ENCODE measurements at places on chromosomes 16 and 17. TPM values are rescaled to one million over a fixed set of nuclear protein-coding genes. Genes with fewer than 3 reads are reported as not detected.
A peak's percentile ranks its signal among the peaks of the same experiment; 100 is the strongest.

GRAP gene
- total RNA-seq = 2.5 TPM

TUFM gene
- 248 TPM for total RNA-seq

ATP1B2 gene
- 8.7 TPM for total RNA-seq

- no peak for DNase-seq
Observed at GRCh38 chr17:17221329-17221728, 15.2 kb upstream of the PLD6 start.

DNA sequence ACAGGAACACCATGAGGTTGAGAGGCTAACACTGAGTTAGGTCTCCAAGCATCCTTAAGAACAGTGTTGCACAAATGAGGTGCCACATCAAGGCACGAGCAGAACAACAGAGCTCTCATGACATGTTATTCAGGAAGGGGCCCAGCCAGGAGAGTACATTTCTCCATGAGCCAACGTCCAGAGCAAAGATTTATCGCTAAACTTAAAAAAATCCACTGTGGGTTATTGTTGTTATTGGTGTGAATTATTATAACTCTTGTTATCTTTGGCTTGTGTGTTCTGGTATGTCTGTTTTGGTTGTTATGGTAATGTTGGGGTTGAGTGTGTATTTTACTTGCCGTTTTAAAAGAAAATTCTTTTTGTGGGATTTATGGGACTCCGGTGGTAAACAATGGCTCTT, 68.9 kb upstream of the MSI2 start:
- no peak for DNase-seq

DNA sequence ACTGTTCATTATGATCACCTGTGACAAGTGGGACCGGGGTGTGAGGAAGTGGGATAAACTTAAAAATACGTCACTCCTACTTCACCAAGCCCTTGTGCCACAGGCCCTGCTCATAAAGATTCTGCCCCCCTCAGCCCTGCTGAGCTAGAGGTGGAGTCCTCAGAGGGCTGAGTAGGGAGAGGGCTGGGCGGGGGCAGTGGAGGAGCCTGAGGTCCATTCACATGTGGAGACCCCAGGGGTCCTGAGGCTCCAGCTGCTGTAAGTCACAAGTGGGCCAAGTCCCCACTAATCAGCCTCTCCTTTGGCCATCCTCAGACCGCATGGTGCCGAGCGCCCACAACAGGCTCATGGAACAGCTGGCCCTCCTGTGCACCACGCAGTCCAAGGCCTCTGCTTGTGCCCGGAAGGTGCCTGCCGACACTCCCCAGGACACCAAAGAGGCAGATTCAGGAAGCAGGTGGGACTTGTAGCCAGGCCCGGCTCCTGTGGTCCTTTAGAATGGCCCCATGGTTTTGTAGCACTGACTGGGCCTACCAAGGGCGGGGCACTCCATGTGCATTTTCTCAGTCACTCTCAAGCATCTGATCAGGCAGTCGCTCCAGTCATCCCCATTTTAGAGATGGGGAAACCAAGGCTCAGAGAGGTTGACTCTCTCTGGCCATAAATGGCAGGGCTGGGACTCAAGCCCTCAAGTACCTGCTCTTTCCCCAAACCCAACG, 10.4 kb downstream of the DNAAF8 start:
- no peak for DNase-seq

GRCh38 chr17:32697728-32698625, 178.9 kb downstream of the MYO1D start:
- DNase-seq = no peak

DNA sequence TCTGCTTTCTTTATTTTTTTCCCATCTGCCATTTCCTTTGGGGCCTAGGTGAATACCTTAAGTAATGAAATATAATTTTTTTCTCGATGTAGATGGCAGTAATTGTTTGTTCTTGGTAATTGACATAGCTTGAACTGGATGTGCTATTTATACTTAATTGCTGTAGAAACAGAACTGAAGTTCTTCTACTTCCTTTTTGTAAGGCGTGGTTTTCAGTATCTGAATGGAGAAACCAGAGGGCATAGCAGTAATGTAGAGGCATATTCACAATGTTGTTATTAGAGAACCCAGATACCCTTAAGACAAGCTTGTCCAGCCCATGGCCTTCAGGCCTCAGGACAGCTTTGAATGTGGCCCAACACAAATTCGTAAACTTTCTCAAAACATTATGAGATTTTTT, 16.4 kb downstream of the ATP6V0A1 start:
- no peak for DNase-seq

DNA sequence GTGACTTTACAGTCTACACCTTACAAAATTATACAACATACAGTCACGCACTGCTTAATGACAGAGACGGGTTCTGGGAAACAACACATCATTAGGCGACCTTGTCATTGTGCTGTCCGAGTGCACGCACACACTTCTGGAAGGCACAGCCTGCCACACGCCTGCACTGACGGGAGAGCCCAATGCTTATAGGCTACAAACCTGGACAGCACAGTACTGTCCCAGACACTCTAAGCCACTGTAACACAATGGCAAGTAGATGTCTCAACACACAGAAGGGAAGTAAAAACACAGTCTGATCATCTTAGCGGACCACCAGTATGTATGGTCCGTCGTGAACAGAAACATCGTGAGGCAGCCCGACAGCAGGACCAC, 29.8 kb downstream of the KLHDC4 start:
- no peak for DNase-seq

DNA sequence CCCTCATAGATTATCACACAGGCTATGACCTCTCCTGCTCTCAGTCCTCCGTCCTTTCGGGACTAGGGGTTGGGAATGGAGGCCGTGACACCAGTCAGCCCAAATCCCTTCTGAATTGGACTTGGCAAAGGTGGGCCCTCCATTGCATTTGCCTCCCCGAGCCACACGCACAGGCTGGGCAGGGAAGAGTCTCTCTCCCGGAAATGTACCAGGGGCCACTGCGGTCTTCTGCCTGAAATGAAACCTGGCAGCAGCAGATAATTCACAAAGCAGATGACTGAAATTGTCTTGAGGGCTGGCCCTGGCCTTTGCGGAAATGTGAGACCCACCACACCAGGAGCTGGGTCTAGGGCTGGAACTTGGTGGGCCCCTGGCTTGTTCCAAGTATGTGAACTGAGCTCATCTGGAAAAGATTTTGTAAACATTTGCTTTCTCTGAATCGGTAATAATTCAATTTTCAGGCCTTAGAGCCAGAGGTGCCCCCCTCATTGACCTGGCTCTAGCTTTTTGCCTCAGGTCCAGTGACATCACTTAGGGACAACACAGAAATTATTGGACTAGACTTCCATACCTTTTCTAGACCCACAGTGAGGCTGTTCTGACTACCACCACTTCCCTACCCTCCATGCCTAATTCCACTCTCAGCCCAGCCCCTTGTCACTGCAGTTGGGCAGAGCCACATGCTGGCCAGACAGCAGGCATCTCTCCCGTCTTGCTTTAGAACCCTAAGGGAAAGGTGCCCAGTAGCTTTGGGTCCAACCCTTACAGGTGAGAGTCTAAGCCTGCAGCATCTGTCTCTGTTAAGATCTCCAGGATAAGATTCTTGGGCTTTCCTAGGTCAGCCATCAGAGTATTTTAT, 75.2 kb downstream of the CCDC182 start:
- no peak for DNase-seq

- DNase-seq = no peak
Observed at GRCh38 chr17:48596000-48596734, 2.6 kb upstream of the HOXB5 start.

DNA sequence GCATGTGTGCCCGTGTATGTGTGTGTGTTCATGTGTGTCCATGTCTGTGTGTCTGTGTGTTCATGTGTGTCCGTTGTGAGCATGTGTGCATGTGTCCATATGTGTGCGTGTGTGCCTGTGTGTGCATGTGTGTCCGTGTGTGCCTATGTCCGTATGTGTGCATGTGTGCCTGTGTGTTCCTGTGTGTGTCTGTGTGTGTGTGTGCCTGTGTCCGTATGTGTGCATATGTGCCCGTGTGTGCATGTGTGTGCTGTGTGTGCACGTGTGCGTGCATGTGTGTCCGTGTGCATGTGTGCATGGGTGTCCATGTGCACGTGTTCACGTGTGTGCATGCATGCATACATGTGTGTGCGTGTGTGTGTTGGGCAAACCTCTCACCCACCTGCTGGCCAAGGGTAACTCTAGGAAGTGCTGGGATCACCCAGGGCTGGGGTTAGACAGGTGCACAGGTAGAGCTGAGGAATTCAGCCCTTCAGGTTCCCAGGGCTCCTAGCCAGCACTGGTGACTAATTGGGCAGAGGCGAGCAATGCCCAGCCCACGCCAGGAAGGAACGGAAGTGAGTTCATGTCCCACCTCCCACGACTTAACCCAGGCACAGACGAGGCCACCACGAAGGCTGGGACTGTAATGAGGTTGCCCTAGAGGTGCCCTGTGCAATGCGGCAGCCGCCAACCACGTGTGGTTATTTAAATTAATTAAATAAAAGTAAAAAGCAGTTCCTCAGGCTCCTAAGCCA, 8.2 kb upstream of the CSNK1D start:
- peak; percentile 59 for DNase-seq

- DNase-seq = no peak
Observed at GRCh38 chr17:10748531-10749181, 18.8 kb upstream of the TMEM220 start.

DNA sequence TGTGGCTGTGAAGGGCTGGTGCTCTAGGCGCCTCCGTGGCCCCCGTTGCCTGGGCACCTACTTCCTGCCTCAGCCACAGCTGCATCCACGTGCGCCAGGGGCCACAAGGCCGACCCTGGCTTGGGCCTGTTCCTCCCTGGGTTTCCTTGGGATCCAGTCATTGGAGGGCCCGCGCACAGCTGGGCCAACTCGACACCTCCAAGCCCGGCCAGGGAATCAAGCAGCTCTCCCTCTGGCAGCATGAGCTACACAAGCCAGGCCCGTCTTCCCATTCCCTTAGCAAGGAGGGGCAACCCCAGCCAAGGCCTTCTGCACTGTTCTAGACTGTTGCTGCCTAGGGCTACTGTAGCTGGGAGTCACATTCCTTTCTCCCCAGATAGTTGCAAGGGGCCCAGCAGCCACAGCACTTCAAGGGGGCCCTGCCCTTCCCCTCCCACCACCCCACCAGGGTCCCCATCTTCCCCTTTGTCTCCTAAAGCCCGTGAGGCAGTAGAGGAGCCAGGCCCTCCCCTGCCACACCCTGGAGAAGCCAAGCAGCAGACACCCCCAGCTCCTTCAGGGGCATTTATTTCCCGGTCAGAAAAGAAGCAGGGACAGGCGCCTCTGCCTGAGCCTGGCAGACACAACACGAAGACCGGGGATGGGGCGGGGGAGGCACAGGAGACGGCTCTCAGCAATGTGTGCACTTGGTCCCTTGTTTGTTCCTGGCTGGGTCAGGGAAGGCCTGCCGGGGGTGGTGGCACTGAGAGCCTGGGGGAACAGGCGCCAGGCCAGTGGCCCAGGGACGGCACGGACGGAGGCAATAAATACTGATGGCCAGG, 3.8 kb downstream of the ARHGDIA start:
- DNase-seq = peak; percentile 70

DNA sequence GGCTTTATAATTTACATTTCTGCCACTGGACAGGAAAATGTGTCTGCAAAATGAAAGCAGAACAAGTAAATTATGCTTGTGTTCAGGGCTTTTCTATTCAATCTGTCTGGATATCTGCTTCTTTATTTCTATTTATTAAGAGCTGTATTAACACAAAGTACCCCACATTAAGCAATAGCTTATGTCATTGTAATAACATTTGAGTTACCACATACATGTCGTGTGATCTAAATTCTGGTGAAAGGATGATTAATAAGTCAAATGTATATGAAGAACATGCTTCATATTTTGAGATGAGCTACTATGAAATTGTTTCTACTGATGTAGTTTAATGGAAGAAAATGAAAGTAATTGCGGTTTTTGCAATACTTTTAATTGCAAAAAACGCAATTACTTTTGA, 238.2 kb downstream of the KCNJ2 start:
- DNase-seq = no peak

DNA sequence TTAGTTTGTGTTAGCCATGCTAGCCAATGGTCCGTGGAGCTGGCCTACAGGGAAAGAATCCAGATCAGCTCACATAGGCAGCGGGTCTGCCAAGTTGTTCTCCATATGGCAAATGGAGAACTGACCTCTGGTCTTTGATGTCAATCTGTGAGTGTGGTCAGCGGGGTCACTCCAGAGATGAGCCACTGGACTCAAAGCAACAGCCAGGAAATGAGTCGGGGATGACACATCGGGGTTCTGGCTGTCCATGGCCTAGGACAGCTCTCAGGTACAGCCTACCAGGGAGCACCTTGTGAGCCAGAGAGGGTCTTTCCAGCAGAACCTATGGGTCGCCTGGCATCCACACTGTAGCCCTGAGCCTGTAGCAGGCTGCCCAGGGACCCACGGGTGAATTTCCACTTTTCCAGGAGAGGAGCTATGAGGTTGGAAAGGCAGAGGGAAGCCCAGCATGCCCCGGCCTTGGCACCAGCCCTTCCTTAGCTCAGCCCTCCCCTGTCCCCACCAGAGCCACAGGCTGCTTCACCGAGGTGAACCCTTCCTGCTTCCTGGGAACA, 203.0 kb upstream of the TNRC6C start:
- no peak for DNase-seq

DNA sequence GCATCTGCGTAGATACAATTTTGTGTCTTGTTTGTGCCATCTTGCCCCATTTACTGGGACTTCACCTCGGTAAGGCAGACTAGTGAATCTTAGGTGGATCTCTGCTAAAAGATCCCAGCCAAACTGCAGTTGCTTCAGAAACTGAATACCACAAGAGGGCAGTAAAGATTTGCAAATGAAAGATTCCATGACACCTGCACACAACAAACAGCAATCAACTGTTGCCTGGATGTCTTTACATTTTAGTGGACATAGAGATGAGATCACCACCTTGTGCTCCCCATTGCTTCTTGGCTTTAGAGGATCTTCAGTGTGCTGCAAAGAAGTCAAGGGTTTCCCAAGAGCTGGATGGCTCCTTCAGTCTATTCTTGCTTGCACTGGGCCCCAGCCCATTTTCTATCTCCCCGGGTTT, 119.2 kb upstream of the CACNG5 start:
- peak; percentile 53 for DNase-seq
